ENCODE measurements at places on chromosomes 2 and 18.

GRCh38 chr2:105085525-105085924 is 47.7 kb downstream of the MRPS9 start:
- no peak for DNase-seq

GRCh38 chr2:181466661-181467576 is 9.7 kb downstream of the ITGA4 start:
- peak; percentile 33 for DNase-seq

DNA sequence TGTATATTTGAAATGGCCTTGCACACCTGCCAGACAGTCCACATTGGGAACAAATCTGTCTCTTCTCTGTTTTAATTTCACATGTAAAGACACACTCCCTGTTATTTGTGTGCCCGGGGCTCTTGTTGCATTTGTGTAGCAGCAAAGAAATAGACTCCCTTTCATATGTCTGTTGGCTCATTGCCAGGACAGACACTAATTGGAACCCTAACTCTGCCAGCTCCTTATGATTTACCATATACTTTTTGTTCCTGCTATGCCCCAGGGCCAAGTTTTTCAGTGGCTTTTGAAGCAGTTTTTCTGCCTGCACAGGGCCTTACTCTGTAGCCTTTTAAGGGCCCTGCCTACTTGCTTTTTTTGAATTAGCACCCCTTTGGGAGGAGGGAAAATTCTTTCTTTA is 396.9 kb downstream of the DLGAP1 start:
- no peak for DNase-seq

DNA sequence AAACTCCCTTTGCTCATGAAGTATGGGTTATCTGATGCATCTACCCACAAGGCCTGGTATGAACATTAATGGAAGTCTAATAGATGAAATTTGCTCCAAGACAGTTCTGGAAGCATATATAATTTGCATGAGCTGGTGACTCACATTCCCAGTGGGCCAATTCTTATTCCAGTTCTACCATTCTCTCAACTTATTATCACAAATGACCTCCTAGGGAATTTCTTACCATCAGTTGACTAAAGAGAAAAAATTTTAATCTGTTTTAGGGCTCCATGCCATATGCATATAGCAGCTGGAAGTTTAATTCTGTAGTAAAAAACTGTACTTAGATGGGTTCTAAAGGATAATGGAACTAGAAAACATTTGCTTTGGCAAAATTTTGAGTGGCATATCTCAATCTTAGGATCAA is 165.2 kb upstream of the COL3A1 start:
- DNase-seq: no peak

DNA sequence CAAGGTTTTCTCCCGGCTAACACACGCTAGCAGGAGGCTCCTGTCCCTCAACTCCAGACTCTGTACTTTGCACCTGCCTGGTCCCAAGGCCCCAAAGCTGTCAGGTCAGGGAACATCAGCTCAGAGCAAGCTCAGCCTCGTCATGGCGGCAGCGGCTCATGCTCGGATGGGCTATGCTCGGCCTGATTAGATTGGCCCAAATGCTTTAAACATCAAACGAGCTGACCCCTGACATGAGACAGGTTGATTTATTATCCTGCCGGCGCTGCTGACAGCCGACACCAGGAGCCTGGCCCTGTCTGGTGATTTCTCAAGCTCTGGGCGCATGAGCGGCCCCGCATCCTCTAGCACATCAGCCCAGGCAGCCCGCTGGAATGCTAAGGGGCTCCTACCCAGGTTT is 436.4 kb downstream of the EIPR1 start:
- DNase-seq: no peak

DNA sequence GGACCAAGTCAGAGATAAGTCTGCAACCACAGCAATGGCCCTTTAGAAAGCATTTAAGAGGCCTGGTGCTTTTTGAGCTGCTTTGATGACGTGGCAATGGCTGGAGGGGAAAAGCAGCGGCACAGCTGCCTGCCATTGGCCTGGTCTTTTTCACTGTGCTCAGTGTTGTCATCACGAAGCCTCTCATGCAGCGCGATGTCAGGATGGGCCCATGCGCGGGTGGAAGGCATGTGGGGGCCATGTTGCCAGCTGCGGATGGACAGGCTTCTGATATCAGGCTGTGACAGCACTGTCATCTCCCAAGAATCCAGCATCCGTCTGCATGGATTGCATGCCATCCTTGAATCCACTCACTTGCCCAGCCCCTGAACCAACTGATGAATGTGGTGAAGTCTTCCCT is 204.5 kb downstream of the ACKR3 start:
- DNase-seq: no peak

Measured in pancreas (tissue), 10 donors.